ENCODE measurements at places on chromosomes 5 and 9.

- no peak for DNase-seq
Observed at GRCh38 chr9:110835859-110836271, 167.3 kb downstream of the MUSK start.

DNA sequence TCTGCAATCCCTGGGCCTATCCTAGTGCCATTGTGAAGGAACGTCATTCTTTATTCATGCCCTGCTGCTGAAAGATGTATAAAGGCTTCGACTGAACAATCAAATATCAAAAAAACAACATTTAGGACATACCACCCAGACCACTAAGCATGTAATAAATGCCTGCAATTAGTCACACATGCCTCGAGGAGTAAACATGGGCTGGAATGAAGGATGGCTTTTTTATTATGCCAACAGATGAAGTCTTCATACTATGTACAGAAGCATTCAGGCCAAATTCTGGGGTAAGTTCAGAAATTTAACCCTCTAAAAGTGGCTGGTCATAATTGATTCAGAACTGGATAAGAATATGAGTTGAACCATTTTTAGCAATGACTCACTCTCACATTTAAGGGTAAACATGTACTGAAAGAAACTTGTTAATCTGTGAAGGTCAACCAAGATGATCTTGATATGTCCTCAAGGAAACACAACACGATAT, 38.1 kb downstream of the FAM240B start:
- no peak for DNase-seq

DNA sequence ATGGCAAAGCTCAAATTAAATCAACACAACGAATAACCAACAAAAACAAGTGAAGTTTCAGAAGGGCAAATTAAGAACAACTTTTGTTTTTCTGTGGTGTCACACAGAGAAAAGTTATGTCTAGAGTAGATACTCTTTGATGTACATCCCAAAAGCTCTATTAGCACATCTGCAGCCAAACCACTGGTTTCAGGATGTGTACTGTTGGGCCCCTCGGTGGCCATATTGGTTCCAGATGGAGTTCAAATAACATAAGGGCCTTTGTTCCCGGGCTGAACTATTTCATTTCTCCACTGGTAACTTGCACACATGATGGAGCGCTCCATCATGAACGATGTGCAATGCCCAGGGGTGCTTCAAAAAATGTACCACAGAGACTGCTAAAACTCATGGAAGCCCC, 126.1 kb downstream of the SEMA5A start:
- no peak for DNase-seq

DNA sequence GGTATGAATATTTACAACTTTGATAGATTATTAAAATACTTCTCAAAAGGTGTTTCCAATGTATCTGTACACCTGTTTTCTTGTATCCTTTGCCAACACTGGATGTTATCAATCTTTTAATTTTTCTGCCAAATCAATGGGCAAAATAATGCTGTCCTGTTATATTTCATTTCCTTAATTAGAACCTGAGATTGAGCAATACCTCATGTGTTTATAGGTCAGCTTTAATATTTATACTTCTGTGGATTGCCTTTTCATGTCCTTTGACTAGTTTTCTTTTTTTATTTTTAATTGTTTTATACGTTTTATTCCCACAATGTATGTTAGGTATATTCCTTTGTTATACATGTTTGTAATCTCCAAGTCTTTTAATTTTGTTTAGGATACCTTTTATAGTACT, 77.6 kb downstream of the JAK2 start:
- no peak for DNase-seq

- no peak for DNase-seq
Observed at GRCh38 chr9:21081999-21082398, 4.3 kb upstream of the IFNB1 start.
